GM06990 (cell line): ENCODE measurements at places on chromosomes 2 and 18.

DNA sequence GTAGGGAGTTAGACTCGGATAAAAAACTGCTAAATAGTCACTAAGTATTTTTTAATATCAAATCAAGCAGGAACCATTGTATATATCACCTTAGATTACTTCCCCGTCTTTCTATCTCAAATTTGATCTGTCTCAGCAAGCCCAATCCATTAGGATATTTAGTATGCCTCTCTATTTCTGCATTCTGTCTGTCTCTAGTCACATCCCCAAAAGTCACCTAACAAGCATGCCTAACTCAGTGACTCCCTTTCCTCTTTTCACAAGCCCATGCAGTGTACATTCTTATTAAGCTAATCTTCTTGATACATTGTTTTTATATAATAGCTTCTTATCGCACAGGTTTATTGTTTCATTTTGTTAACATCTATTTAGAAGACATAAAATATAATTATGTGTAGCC lies 57.8 kb downstream of the PDE1A start:
- DNase-seq = no peak

- DNase-seq = peak; percentile 33
Observed at GRCh38 chr2:26245810-26246209, 1.1 kb downstream of the HADHB start.

DNA sequence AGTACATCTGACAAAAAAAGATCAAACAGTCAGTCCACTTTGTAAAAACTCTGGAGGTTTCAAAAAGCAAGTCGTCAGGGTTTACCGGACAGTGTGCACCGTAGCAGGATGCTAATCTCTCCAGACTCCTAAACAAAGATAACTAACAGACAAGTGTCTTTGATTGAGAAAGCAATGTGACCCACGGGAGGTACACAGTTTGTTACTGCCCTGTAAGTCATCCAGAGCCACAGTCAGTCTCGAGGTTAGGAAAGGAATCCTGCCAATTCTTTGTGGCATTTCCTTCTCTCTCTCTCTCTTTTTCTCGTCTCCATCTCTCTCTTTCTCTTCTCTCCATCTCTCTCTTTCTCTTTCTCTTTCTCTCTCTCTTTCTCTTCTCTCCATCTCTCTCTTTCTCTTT lies 42.8 kb downstream of the LRRTM4 start:
- DNase-seq = no peak

- no peak for DNase-seq
Observed at GRCh38 chr18:46877329-46877987, 39.8 kb downstream of the PIAS2 start.

DNA sequence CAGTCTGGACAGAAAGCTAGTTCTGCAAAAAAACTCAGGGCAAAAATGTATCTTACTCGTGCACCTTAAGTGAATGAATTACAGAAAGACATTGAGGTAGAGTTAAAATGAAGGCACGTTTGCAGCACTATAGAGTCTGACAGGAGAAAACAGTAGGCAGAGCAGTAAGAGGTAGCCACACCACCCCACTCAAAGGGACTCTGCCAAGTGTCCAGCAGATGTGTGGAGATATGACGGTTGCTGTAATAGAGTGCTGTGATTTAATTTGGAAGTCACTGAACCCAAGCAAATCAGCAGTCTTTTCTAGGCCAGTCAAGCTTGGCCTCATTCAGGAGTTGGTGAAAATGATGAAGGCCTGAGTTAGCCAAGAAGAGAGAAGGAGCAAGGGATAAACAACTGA lies 464.4 kb downstream of the PTPRM start:
- no peak for DNase-seq

GRCh38 chr2:193523662-193524061 lies 1328.9 kb upstream of the TMEFF2 start:
- DNase-seq = no peak

GRCh38 chr18:57803103-57803969 lies at the start of gene ATP8B1:
Gene ATP8B1 (minus strand): TSS chr18:57803315. CDS start chr18:57731807, 71,508 bp downstream.
- peak; percentile 23 for DNase-seq

GRCh38 chr2:88329815-88330603 lies 122.5 kb downstream of the FOXI3 start:
- peak; percentile 14 for DNase-seq

DNA sequence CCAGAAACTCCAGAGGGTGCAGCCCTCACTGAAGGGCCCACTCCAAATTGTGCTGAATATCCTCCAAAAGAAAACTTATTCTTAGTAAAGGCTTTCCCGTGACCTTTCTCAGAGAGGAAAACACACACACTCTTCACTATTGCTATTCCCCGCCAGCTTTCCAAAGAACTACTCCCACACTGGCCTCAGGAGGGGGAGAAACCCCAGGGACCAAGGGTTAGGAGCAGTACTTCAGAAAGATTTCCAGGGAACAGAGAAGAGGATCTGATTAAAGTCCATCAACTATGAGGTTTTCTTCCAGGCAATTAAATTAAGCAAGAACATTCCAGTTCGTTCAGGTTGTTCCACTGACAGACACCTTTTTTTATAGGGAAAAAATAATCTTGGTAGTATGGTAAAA lies 150.2 kb downstream of the TTC32 start:
- no peak for DNase-seq

GRCh38 chr2:36785179-36785795 lies 88.8 kb downstream of the VIT start:
- no peak for DNase-seq

DNA sequence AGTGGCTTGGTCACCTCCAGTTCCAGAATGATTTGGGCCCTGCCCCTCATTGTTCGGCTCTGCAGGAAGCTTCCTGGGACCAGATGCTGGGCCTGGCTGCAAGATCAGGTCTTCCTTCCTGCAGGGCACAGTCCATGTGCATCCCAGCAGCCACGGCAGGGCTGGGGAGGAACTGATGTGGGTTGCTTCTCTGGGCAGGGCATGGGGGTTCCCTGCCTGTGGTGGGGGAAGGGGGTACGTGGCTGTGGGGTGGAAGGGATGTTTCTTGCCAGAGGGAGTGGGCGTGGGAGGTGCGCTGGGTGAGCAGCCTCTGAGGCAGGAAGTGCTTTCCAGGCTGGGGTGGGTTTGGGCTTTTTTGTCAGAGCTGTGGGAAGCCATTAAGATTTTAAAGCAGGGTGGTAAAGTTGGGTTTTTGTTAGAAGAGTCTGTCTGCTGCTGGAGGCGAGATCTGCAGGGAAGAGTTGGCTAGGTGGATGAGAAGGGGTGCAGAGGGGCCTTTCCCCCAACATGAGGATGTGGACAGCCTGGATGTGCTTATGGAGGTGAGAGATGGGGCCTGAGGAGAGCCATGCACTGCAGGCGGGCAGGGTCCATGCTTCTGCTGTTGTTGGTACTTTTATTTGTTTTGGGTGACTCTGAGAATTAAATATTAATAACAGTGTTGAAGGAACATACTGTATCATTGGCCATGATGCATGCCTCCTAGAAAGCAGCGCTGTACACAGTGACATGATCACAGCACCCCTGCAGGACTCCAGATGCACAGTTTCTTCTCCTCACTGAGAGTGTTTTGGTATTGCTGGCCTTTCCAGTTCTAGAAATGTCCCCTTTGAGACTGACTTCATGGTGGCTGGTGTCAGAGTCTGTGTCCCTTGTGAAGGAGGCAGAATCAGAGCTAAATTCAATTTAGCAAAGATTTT lies 45.3 kb downstream of the DGKD start:
- no peak for DNase-seq

DNA sequence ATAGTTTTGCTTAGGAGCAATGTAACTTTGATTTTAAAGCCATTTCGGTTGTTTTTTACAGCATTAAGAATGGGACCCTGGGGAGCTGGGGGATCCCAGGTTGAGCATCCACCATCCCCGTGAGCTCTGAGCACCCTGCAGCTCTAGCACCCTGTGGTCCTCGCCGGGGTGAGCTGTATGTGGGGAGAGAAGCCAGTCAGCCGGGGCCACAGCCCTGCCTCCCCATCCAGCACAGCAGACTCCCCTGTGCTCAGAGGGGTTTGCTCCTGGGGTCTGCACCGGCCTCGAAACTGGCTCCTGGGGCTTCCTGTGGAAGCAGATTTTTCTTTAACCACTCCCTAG lies 1.3 kb downstream of the COL6A3 start:
- no peak for DNase-seq

- DNase-seq = no peak
Observed at GRCh38 chr2:155825876-155826275, 506.6 kb downstream of the NR4A2 start.

- DNase-seq = no peak
Observed at GRCh38 chr2:212540341-212540740, 1.7 kb upstream of the ERBB4 start.
